ENCODE measurements at places on chromosomes 3 and 15.

GRCh38 chr3:31979001-31979697 is 1.9 kb downstream of the OSBPL10 start:
- no peak for DNase-seq

- DNase-seq = no peak
These were observed 224.3 kb upstream of the SOX2 start for GRCh38 chr3:181487236-181487978.

DNA sequence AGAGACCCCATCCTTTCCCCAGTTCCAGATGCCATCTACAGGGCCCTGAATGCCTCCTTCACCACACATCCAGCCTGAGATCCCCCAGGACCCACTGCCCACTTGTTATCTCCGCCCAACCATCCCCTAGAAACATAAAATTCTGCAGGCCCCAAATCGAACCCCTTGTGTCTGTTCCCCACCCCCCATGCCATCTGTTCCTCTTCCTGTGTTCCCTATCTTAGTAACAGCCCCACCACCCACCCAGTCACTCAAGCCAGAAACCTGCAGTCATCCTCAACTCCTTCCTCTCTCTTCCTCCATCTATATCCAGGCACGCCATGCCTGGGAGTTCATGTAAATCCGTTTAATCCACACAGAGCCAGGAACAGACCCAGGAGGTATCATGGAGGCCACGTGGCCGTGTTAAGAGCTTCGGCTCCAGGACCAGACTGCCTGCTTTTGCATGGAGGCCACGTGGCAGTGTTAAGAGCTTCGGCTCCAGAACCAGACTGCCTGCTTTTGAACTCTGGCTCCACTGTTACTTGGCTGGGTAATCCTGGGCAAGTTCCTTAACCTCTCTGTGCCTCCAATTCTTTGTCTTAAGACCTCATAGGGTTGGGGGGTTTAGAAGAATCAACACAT is 4.8 kb downstream of the CSRNP1 start:
- DNase-seq = no peak

- peak; percentile 44 for DNase-seq
These were observed 697 bp upstream of the RAB5A start for GRCh38 chr3:19945969-19946831.

GRCh38 chr3:38579141-38579540 is 70.3 kb downstream of the SCN5A start:
- no peak for DNase-seq

GRCh38 chr15:77625376-77625775 is 7.3 kb downstream of the LINGO1 start:
- DNase-seq = no peak

DNA sequence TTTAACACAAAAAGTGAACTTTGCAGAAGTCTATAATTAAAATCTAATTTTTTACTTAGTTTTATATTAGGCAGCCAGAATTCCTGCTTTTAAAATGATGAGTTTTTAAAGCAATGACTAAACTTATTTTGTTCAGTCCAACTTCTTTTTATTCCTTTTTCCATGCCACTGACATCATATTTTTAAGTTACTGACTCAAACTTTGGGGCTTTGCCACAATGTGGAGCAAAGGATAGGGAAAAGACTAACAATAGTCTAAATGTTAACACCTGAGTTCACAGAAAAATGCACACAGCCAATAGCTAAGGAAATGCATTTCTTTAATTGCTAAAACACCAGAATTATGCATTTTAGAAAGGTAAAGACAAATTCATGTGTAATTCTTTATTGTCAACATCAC is 647.6 kb upstream of the DPPA4 start:
- DNase-seq = no peak

- DNase-seq = no peak
These were observed 146.1 kb upstream of the BCHE start for GRCh38 chr3:165983284-165983683.

GRCh38 chr15:44261007-44261706 is 27.4 kb upstream of the GOLM2 start:
- DNase-seq = no peak

DNA sequence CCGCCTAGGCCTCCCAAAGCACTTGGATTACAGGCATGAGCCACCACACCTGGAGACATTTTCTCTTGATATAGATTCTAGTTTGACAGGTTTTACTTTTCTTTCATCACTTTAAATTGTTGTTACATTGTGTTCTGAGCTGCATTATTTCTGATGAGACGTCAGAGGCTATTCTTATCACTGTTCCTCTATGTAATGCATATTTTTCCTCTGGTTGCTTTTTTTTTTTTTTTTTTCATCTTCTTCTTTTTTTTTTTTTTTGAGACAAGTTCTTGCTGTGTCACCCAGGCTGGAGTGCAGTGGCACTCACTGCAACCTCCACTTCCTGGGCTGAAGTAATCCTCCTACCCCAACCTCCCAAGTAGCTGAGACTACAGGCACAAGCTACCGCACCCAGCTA is 41.2 kb downstream of the TRA2B start:
- DNase-seq = no peak

- no peak for DNase-seq
These were observed 44.8 kb upstream of the B3GNT5 start for GRCh38 chr3:183208260-183208659.

DNA sequence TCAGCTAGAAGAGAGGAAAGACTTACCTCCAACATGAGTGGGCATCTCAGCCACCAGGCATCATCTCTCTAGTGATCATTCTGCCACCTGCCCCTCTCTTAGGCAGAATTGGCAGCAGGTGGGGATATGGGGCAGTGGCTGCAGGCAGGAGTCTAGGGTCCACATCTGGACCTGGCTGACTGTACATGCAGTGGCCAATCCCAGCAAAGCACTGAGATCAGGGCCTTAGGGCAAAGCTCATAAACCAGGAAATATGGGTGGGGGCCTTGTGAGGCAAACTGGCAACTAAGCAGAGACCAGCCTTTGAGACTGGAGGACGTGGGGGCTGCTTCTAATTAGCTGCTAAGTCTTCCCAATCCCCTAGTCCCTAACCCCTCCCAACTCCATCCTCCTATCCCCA is 12.9 kb downstream of the POMGNT2 start:
- DNase-seq = no peak

- DNase-seq = peak; percentile 45
These were observed 132.9 kb downstream of the TPRG1 start for GRCh38 chr3:189304465-189305351.

- no peak for DNase-seq
These were observed 47.7 kb downstream of the CCR3 start for GRCh38 chr3:46289966-46290365.

- peak; percentile 49 for DNase-seq
These were observed 20.9 kb downstream of the NOX5 start for GRCh38 chr15:69035205-69035917.

DNA sequence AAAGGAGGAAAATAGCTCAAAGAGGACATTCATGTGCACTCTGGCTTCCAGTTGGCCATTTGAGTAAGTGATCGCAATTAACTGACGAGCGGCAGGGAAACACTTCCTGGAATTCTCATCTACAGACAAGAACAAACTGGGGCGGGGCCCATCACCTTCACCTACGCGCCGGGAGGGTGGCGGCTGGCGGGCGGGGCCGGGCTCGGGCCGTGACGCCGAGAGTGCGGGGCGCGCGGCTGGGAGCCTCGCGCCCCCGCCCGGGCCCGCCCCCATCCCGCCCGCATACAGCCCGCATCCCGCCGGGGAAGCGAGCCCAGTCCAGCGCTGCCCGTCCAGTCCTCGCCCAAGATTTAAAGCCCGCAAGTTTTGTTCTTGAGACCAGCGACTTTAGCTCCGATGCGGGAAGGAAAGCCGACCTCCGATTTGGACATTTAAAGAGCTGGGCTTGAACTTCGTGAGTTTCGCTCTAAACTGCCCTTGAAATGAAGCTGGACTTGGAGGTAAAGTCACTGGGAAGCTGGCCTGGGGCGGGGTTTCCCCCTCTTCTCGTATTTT is at the start of gene B3GNT5:
TSS of gene B3GNT5 (plus strand) at position 281 of the 555 bp plus-strand sequence. CDS start 16,546 bp downstream, outside the sequence.
- peak; percentile 97 for DNase-seq

DNA sequence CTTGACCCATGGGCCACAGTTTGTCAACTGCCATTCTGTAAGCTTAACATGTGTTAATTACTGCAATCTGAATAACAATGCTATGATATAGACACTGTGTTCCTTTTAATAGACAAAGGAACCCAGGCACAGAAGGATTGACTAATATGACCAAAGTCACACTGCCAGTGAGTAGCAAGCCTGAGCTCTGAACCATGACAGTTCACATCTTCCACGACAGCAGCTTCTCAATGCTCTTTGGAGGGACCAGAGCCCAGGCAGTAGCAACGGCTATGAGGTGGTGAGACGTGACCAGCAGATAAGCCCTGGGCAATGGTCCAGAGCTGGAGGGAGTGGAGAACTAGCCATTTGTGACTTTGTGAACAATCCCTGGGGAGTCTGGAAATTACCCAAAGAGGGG is 19.4 kb downstream of the CA12 start:
- DNase-seq = peak; percentile 23

DNA sequence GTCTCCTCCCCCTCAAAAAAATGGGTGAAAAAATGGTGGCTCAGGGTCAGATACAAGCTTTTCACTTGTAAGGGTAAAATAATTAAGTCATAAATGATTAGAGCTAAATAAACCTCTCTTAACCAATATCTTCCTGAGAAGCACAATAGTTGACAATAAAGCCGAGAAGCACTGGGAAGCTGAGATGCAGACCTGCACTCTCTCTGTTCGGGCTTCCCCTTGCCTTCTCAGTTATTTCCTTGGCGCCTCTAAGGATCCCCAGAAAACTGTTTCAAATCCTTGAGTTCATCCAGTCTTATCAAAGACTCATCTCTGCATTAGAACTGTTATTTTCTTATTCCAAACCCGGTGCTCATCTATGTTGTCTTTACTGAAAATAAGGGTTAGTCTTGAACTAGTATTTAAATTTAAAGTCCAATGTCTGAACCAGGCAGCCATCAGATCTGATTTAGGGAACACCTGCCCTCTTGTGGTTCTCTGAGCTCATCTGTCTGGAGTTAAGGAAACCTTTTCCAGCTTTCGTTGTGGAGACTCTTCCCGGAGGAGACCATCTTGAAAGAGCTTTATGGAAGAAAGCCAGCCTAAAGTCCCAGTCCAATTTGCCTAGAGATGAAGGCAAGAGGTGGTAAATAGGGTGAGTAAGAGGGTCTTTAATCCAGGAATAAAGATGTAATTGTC is 256.4 kb upstream of the MCTP2 start:
- DNase-seq = peak; percentile 58

DNA sequence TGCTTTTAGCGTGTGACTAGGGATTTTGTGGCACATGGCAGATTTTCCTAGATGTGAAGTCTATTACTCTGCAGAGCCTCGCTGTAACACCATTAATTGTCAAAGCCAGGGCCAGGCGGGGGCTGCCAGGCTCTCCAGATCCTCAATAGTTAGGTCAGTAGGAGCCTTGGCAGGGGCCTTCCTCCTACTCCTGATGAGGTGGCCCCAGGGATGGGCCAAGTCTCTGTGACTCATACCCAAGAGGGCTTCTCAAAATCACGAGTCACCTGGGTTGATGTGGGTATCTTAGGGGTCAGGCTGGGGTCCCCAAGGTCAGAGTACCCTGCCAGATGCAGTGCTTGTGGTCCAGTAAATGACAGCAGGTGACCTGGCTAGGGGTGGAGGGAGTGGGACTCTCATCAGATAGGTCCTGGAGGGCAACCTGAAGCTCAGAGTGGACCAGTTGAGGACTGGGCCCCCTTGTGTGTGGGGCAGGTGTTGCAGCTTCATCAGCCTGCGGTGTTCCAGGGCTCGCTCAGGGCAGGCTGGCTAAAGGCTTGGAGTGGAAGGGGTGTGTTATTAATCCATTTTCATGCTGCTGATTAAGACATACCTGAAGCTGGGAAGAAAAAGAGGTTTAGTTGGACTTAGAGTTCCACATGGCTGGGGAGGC is 88.5 kb upstream of the MYZAP start:
- DNase-seq = no peak

GRCh38 chr3:113000691-113001090 is 9.9 kb downstream of the GTPBP8 start:
- no peak for DNase-seq

DNA sequence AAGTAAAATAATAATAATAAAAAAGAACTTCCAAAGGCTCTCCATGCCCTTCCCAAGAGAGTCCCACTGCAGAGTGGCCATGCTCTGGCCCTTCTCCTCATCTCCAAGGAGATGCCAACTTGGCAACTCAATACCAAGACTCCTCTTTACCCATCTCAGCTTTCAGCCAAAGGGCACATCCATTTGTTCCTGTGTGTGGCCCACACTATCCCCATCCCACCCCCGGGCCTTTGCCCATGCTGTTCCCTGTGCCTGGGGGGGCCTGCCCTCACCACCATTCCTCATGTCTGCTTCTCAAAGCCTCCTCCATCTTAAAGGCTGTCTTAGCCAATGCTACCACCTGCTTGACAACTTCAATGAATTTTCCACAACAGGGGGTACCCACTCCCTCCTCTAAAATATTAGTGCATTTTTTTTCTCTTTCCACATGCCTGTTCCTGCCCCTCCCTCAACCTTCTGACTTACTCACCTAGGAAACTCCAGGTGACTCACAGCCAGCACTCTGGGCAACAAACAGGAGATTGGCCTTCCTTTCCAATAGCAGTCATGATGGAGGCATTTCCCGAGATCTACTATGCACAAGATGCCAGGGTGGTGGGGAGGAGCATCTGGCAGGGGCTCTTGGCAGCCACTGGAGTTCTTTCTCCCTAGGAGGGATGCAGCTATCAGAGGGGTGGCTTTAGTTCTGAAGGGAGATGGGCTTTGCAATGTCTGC is 109.4 kb upstream of the SMAD3 start:
- no peak for DNase-seq

DNA sequence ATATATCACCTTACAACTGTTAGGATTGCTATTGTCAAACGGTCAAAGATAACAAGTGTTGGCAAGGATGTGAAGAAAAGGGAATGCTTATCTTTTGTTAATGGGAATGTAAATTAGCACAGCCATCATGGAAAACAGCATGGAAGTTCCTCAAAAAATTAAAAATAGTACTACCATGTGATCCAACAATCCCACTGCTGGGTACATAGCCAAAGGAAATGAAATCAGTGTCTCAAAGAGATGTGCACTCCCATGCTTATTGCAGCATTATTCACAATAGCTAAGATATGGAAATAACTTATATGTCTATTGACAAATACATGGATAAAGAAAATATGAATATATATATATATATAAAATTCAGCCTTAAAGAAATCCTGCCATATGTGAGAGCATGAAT is 274.6 kb downstream of the EDEM1 start:
- no peak for DNase-seq

GRCh38 chr3:3281024-3281423 is 101.5 kb upstream of the CRBN start:
- DNase-seq = no peak

DNA sequence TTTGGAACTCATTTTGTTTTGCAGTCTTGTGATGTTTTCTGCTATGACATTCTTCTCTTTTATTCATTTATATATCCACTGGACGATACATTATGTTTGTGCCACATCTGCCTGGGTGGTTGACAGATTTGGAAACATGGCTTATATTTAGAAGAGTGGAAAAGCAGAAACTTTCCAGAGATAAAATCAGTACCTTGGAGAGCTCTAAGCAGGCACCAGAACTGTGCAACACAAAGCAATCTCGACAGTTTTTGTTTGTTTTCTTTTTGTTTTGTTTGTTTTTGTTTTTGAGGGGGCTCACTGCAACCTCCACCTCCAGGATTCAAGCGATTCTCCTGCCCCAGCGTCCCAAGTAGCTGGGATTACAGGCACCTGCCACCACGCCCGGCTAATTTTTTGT is 45.5 kb downstream of the SYN2 start:
- DNase-seq = no peak

- DNase-seq = no peak
These were observed 74.4 kb upstream of the MYO5C start for GRCh38 chr15:52370010-52370409.
